ENCODE measurements at places on chromosomes 16 and 17.

DNA sequence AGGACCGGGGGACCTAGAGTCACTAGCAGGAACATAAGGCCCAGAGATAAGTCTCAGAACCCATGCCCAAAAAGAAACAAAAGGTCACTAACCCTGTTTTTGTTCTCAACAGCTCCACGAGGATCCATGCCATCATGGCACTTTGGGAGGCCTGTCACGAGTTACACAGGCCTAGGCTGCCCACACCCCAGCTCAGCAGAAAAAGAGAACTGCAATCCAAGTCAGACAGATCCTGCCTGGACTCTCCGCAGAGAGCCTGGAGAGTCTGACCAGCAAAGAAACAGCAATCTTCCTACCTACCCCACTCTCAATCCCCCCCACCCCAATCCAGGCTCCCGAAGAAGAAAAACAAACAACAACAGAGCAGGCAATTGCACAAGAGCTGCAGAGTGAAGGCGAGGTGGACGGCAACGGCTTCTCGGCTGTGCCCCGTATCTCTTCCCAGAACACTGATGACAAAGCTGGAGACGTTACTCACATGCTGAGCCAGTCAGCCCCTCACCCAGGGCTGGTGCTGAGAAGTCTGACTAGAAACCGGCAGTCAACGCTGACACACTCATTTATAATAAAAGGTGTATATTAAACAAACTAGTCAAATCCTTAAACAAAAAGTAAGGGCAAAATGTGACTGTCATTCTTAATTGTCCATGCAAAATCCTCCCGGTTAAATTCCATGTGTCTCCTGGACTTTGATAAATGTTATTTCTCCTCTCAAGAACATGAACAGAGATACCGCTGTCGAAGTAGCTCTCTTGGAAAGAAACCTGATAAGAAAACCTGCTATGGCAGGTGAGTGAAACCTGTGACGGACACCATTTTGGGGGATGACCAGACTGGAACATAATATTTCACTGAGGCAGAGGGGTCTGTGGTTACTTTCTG is 89.3 kb downstream of the SMG6 start:
- H3K27me3 ChIP-seq = no peaks in the 10 kb centered on the region
- no peak overlapping the region for H3K27ac ChIP-seq
- no peaks in the 10 kb centered on the region for H3K36me3 ChIP-seq
- H3K4me3 ChIP-seq = no peak overlapping the region
- peak; percentile 18 for DNase-seq
- H3K4me1 ChIP-seq = no peaks in the 10 kb centered on the region

- H3K4me1 ChIP-seq = peaks cover 49% of the 10 kb centered on the region
- no peak for DNase-seq
- no peaks in the 10 kb centered on the region for H3K27me3 ChIP-seq
- H3K27ac ChIP-seq = no peak overlapping the region
- H3K36me3 ChIP-seq = no peaks in the 10 kb centered on the region
Measured at GRCh38 chr17:58413684-58414083, 3.6 kb downstream of the RNF43 start.

DNA sequence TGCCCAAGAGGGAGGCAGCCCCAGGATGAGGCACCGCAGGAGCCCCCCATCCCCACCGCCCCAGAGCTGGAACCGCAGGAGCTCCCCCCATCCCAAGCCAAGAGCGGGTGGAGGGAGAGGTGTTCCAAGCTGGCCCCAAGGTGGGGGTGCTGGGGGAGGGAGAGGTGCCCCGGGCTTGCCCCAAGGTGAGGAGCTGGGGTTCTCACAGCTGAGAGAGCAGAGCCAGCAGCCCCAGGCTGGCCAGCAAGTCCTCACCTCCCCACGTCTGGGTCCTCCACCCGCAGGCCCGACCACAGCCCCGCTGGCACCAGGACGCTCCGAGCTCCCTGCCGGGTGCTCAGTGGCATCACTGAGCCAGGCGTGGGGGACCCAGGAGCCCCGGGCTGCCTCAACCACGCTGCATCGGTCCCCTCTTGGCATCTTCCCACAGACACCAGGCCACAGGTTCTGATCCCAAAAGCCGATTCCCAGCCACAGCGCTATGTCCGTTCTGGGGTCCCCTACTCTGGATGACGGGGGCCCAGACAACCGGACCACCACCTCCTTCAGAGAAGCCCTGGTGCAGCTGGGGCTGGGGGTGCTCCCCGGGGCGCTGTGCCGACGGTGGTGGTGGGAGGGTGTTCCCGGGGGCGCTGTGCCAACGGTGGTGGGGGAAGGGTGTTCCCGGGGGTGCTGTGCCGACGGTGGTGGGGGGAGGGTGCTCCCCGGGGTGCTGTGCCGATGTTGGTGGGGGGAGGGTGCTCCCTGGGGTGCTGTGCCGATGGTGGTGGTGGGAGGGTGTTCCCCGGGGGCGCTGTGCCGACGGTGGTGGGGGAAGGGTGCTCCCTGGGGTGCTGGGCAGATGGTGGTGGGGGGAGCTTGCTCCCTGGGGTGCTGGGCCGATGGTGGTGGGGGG is 15.4 kb upstream of the WDR45B start:
- H3K27ac ChIP-seq = no peak overlapping the region
- H3K36me3 ChIP-seq = no peaks in the 10 kb centered on the region

DNA sequence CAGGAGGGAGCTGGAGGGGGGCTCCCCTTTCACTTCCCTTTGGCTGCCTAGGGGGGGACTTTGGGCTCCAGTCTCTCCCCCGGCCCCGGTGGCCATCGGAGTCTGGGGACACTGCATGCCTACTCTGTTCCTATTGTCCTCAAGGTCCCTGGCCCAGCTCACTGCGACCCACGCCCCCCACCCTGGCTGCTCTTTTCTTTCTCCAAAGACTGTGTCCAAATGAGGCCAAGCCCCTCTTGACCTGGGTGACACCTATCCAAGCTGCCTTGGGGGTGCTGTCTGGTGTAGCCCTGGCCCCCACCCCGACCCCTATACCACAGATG is 12.9 kb downstream of the UBALD1 start:
- H3K4me3 ChIP-seq = no peak overlapping the region
- no peaks in the 10 kb centered on the region for H3K36me3 ChIP-seq
- H3K4me1 ChIP-seq = peaks cover 17% of the 10 kb centered on the region
- H3K27me3 ChIP-seq = no peaks in the 10 kb centered on the region
- DNase-seq = no peak

GRCh38 chr17:19264681-19265080 is 27.5 kb downstream of the EPN2 start:
- no peaks in the 10 kb centered on the region for H3K27me3 ChIP-seq
- H3K4me1 ChIP-seq = peaks cover 42% of the 10 kb centered on the region
- no peak for DNase-seq
- peak overlapping the region; percentile 21 for H3K27ac ChIP-seq

DNA sequence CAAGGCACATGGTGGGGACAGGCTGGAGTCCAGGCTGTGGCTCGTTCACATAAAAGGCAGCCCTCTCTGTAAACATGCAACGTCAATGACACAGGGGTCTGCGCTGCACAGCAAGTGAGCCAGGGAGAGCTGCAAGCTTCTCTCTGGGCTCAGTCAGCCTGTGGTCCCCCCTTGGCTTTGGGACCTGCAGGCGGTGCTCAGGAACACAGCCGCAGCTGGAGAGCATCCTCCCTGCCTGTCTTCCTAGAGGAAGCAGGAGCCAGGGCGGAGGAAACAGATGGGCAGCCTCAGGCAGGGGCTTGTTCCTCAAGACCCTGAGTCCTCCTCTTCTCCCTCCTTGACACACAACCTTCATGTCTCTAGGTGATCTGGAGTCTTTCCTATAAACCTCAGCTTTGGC is 228.0 kb downstream of the C16orf78 start:
- no peaks in the 10 kb centered on the region for H3K4me1 ChIP-seq
- no peak overlapping the region for H3K4me3 ChIP-seq
- no peaks in the 10 kb centered on the region for H3K27me3 ChIP-seq
- DNase-seq = no peak
- no peak overlapping the region for H3K27ac ChIP-seq

- no peak overlapping the region for H3K4me3 ChIP-seq
- no peaks in the 10 kb centered on the region for H3K27me3 ChIP-seq
- no peak for DNase-seq
Measured at GRCh38 chr17:74542727-74543383, 3.1 kb downstream of the CD300C start.

DNA sequence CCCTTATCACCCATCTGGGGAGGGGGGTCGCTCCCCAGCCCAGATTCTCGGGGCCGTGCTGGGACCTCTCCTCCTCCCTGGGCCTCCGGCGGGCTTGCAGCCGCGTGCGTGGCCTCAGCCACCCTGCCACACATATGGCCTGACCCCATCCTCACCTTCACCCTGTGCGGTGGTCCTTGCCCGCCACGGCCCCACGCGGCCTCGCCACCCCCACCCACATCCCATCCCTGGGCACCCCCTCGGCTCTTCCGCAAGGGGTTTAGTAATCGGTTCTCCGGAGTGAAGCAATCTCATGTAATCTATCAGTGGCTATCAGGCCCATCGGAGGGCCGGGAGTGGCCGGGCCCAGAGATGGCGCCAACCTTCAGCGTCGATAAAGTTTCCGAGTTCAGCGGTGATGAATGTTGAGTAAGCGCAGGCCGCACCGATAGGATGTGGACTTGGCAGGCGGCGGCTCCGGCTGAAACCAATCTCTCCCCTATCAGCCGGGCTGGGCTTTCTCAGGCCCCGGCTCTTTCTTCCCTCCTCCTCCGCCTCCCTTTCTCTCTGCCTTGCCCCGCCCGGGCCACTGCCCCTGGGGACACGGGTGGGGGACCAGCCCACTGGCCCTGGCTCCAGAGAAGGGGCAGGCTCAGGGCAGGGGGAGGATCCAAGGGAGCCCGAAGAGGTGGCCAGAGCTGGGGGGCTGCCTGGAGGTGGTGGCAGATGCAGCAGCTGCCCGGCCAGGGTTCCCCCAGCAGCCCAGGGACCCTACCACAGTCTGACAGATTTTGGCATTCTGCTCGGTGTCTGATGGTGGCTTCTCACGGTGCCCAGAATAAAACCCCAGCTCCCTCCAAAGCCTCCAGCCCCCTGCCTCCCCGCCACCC is 20.8 kb downstream of the ZFPM1 start:
- peak overlapping the region; percentile 69 for H3K27ac ChIP-seq
- H3K4me3 ChIP-seq = no peak overlapping the region
- H3K36me3 ChIP-seq = no peaks in the 10 kb centered on the region
- H3K27me3 ChIP-seq = no peaks in the 10 kb centered on the region

DNA sequence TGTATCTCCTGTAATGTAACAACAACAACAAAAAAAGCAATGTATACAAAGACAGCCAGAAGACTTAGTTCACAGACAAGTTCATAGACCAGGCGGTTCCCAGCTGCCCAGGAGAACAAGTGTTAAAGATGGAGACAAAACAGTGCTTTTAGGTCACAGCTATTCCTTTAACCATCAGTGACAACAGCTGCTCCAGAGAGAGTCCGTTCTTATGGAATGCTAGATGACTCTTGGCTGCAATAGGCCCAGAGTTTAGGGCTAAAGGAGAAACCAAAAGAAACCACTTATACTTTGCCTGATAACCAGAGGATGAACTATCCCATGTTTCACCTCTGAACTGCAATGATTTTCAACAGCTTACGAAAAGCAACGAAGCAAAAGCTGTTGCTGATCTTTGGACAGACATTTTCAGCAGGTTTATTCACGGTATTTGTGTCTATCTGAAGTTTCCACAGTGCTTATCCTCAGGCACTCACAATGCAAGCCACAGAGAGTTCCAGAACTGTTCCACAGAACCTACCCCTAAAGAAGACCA is 6.0 kb downstream of the ZCCHC14 start:
- no peak overlapping the region for H3K4me3 ChIP-seq
- peak overlapping the region; percentile 58 for H3K27ac ChIP-seq
- peaks cover 82% of the 10 kb centered on the region for H3K4me1 ChIP-seq
- DNase-seq = no peak

GRCh38 chr17:76558198-76559095 is 18.6 kb downstream of the PRCD start:
- peaks cover 2% of the 10 kb centered on the region for H3K36me3 ChIP-seq
- peak overlapping the region; percentile 38 for H3K4me3 ChIP-seq
- H3K27ac ChIP-seq = peak overlapping the region; percentile 94
- H3K27me3 ChIP-seq = no peaks in the 10 kb centered on the region
- H3K4me1 ChIP-seq = peaks cover 62% of the 10 kb centered on the region

DNA sequence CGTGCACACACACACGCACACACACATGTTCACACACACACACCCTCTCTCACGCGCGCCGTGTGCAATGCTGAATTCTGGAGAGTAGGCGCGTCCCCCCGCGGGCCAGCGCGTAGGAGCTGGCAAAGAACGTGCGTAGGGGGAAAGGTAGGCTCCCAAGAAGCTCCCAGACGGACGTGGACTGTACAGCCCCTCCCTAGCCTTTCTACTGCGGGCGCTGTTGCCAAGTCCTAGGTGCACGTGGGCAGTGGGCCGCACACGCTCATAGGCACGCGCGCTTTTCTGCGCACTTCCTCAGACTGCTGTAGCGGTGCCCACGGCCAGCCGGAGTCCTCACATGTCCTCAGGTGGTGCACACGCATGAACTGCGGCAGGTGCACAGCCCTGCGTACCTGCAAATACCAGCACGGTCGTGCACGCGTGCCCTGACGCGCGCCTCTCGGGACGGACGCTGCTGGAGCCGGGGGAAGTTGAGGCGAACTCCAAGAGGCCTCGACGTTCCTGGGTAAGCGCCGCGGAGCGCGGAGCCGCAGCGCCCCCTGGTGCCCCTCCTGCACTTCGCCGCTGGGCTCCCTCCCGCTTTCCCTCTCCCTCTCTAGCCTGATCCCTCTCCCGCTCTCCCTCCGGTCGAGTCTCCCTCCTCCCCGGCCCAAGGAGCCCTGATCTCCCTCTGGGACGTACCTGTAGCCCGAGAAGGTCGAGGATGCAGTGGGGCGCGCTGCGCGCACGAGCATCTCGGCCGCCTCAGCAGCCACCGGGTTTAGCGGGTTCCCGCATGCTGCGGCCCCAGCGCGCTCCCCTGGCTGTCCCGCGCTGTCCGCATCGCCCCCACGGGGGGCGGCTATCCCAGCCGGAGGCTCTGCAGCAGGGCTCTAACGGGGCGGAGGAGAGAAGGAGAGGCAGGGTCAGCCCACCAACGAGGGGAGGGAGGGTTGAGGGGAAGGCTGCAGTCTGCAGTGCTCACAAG is 749 bp downstream of the GRIN2A start:
- H3K4me3 ChIP-seq = no peak overlapping the region
- peaks cover 28% of the 10 kb centered on the region for H3K4me1 ChIP-seq
- no peak overlapping the region for H3K27ac ChIP-seq

DNA sequence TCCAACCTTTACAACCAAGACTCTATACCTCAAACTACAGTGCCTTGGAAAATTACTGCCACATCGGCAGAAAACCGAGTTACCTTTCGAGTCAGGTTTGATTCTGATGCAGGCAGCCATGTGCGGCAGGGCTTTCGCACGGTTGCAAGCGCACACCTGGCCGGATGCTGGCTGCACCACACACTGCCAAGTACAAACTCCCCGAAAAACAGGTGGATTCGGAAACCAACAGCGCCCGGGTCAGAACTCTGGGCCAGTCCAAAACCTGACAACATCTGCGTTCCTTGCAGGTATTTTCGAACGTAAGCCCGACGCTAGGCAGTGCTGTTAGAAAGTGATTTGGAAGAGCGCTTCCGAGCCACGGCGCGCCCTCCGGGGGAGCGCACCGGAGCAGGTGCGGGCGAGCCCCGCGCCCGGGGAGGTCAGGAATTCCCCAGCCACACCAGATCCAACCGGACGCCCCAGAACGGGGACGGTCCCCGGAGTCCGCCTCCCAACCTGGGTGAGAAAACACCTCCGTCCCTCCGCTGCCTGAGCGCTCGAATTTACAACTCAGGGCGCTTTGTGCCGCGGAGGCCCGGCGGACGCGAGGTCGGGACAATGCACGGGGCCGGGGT is 1.2 kb downstream of the USP7 start:
- no peaks in the 10 kb centered on the region for H3K36me3 ChIP-seq
- H3K27me3 ChIP-seq = no peaks in the 10 kb centered on the region
- H3K4me1 ChIP-seq = peaks cover 49% of the 10 kb centered on the region
- H3K27ac ChIP-seq = peak overlapping the region; percentile 14

GRCh38 chr16:56222474-56222997 is 31.2 kb downstream of the GNAO1 start:
- H3K36me3 ChIP-seq = no peaks in the 10 kb centered on the region
- no peak for DNase-seq
- no peak overlapping the region for H3K4me3 ChIP-seq
- H3K4me1 ChIP-seq = no peaks in the 10 kb centered on the region
